Left ventricle myocardium inferior (tissue), 1 donor: ENCODE measurements at places on chromosomes 16 and 17. TPM values are rescaled to one million over a fixed set of nuclear protein-coding genes. Genes with fewer than 3 reads are reported as not detected.

RAB26 gene
- 1.7 TPM for total RNA-seq

KRT20 gene
- not detected for total RNA-seq

SULT1A2 gene
- total RNA-seq: 1.1 TPM

MIEF2 gene
- 37.0 TPM for total RNA-seq

NOXO1 gene
- total RNA-seq: not detected

CCL2 gene
- total RNA-seq: 24.3 TPM

TAT gene
- total RNA-seq: not detected

TOB1 gene
- total RNA-seq: 101 TPM

RAB40C gene
- 10.3 TPM for total RNA-seq

DNA sequence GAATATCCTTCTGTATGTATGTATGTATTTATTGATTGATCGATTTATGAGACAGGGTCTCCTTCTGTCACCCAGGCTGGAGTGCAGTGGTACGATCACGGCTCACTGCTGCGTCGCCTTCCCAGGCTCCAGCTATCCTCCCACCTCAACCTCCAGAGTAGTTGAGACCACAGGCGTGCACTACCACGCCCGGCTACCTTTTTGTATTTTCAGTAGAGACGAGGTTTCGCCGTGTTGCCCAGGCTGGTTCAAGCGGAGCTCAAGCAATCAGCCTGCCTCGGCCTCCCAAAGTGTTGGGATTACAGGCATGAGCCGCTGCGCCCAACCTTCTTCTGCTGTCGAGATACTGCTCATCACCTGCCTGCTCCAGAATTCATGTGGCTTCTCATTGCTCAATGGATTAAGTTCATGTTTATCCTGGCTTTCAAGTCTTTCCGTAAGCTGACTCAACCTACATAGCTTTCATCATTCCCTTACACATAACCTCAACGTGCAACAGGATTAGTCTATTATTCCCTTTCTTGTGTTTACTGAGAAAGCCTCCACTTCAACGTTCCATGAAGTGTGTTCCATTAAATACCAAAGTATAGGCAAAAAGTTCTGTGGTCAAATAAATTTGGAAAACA is 13.6 kb downstream of the TAC4 start:
- no peak for DNase-seq

DNA sequence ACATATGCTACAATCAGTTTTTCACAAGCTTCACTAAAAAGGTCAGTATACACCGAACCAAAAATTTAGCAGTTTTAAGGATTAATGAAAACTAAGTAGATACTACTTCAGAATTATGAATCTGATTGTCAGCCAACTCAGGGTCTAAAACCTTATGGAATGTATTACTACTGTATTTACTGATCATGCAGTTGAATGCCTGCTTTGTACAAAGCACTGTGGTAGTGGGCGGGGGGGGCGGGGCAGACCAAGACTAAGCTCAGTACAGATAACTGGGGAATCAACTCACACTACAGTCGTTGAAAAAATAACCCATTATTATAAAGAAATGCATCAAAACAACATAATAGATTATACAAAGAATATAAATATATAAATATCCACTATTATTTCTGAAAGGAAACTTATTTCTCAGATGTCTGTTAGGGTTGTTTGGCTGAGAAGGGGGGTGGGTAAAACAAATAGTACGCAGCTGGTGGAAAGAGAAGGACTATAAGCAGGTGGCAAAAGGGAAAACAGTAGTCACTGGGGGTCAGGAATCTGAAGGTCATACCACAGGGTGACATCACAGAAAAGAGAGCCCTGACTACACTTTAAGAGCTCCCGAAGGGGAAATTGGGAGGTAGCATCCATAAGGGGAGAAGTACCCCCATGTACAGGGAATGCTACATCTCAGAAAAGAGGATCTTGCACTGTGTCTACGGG is 109.4 kb upstream of the AXIN2 start:
- no peak for DNase-seq

DNA sequence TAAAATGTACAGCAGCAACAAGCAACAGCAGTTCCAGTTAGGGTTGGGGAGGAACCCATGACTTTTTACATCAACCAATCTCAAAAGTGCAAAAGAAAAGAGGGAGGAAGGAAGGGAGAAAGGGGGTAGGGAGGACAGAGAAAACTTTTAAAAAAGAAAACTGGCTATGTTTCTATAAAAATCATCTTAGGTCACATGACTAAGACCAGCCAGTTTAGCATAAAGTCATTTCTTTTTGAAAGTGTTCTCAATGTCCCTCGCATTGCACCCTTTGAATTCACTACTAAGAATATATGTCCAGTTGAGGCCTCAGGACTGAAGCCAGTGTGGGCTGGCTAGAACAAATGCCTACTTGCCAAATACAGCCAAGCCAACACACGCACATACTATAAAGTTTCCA is 28.9 kb downstream of the DCUN1D3 start:
- DNase-seq: no peak

- DNase-seq: no peak
These were observed 3.5 kb downstream of the LIMD2 start for GRCh38 chr17:63696381-63696961.

- DNase-seq: peak; percentile 76
These were observed 24.8 kb upstream of the MRPS23 start for GRCh38 chr17:57874434-57875289.

DNA sequence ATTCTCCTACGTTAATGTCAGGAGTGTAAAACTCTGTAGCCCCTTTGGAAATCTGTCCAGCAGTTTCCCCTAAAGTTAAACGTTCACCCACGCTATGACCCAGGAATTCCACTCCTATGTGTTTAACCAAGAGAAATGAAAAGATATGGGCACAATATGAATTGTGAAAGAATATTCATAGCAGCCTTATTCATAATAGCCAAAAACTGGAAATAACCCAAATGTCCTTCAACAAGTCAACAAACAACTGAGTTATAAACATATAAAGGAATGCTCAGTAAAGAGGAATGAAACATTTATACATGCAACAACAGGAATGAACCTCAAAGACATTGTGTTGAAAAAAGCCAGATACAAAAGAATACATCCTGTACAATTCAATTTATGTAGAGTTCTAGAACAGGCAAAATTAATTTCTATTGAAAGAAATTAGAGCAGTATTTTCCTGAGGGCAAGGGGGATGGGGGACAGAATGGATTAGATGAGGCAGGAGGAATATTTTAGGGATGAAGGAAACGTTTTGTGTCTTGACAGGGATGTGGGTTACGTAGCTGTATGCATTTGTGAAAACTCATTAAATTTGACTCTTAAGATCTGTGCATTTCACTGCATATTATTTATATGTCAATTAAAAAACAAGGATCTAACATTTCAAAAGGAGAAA is 286.7 kb upstream of the CDH5 start:
- no peak for DNase-seq

GRCh38 chr17:55672585-55673501 is 49.8 kb downstream of the TMEM100 start:
- no peak for DNase-seq

- no peak for DNase-seq
These were observed 841.0 kb upstream of the EEF2KMT start for GRCh38 chr16:5938607-5939006.

- DNase-seq: no peak
These were observed 7.8 kb downstream of the ACSF3 start for GRCh38 chr16:89101303-89102040.

- DNase-seq: peak; percentile 82
These were observed 6.3 kb upstream of the MMP28 start for GRCh38 chr17:35801583-35802224.

- DNase-seq: no peak
These were observed 2.9 kb upstream of the WSB1 start for GRCh38 chr17:27290916-27291598.

- DNase-seq: no peak
These were observed 102.2 kb downstream of the CDK5R1 start for GRCh38 chr17:32588982-32589381.

GRCh38 chr16:67264277-67264676 is 15.1 kb upstream of the PLEKHG4 start:
- DNase-seq: no peak

GRCh38 chr16:13453325-13453724 is 466.6 kb upstream of the ERCC4 start:
- no peak for DNase-seq

GRCh38 chr17:1229349-1229899 is 40.8 kb upstream of the BHLHA9 start:
- peak; percentile 73 for DNase-seq
